ENCODE measurements at places on chromosomes 12 and 14.

DNA sequence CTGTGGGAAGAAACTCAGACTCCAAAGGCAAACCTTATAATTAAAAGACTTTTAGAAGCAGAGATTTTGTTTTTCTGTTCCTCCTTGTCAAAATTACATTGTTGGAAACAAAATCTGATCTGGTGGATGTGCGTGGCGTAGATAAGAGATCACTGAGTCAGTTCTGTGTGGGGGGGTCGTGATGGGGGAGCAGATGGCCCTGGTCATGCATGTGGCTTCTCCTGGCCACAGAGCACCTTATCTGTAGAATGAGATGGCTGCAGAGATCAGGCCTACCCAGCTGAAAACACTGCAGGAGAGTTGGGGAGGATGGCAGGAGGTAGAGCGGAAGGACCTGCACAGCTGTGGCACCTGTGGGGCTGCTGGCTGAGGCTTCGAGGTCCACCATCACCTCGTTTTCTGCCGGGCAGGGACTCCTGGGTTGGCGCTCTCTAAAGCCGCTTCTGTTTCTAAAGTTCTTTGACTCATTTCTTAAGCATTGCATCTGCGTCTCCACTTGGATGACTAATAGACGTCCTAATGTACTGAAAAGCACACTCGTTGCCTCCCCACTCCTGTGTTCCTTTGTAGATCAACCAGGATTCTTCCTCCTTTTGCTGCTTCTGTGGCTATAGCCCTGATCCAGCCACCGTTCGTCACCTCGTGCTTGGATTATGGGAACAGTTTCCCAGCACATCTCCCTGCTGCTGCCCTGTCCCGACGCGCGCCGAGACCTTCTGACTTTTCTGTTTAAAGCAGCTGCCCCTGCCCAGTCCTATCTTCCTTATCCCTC, 93.4 kb downstream of the TSPAN9 start:
- no peak for DNase-seq

DNA sequence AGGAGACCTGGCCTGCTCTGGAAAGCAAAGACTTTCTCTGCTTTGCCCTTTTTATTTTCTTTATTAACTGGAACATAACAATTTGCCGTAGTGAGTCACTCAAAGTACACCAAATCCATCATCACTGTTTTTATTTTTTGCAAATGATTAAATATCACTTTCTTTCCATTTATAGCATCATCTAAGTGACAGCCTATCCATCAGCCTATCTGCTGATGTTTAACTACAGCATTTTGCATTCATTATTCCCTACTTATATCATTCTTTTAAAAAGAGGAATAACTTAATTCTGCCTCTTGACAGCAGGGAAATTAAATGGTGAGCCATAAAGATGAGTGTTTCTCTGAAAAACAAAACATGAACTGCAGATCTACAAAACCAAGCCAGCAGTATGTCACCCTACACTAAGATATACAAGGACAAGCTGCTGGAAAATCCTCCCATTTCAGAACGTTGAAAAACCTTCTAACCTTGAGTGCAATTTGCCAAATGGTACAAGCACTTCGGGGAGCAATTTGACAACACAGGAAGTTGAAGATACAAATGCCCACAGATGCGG, 821.3 kb upstream of the TMEM132C start:
- DNase-seq: no peak

GRCh38 chr12:104130760-104131159, 7.2 kb downstream of the NFYB start:
- no peak for DNase-seq

DNA sequence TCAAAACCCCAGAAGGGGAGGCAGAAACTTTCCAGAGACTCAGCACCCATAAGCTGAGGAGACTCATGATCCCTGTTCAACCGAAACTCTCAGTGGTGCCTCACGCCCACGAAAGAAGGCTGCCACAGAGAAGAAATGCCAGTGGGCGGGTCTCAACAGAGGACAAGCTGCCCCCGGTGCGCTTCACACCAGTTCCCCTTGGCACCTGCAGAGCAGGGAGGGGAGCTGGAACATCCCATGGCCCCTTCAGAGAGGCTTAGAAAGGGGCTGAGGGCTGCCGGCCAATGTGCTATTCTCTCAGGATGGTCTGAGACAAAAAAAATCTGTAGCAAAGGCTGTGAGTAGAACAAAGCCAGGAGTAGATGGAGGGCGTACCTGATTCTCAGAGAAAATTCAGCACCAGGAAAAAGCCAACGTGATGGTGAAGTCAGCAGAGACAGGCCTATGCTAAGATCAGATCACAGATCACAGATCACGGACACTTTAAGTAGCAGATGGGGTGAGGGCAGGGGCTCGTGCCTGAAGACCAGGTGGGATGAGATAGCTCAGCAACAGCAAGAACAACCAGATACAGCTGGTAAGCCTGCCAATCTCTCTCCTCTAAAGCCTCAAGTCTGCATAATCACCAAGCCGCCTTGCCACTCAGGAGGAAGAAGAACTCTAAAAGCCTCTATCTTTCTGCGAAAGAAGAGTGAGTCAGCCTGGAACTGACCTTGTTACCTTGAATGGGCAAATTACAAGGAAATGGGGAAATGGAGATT, 206.4 kb upstream of the GRIP1 start:
- DNase-seq: no peak

- DNase-seq: no peak
Observed at GRCh38 chr12:82996168-82996812, 309.6 kb downstream of the TMTC2 start.

DNA sequence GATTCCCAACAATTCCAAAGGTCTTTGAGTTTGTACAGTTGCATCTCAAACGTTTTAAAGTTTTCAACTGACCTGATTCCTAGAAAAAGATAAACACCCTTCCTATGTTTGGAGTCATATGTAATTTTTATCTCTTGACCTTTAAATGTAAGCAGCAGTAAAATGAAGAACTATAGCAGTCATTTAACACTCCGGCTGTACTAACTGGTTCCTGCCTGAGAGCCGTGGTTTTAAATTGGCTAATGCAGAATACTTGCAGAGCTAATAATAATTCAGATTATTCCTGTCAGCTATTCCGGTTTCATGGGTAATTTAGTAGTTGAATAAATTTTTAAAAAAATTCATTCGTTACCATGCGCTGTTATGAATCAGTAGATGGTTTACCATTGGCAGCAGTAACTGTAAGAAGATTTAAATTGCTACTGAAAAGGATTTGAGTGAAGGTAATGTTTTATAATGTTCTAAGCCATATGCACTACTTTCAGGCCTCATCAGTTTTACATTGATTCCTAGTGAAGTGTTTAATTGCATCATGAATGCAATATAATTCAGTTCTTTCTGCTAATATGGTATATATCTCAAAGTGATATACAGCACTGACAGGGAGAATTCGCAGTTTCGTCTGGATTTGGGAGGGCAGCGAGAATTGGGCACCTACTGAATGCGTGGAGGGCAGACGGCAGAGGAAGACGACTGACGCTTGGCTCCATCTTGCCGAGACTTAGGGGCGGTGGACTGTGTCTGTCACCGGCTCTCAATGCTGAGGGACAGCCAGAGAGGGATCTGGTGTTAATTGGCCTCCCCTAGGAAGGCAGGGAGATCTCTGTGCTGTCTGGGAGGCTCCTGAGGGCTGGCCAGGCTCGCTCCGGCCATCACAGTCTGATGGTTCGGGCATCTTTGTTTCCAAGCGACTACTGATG, 217.7 kb downstream of the PHETA1 start:
- DNase-seq: peak; percentile 58
